ENCODE measurements at places on chromosomes 13 and 19.

- no peak for DNase-seq
Observed at GRCh38 chr19:17352608-17353280, 15.4 kb downstream of the GTPBP3 start.

- DNase-seq: no peak
Observed at GRCh38 chr19:5122671-5123409, 153.9 kb downstream of the KDM4B start.

DNA sequence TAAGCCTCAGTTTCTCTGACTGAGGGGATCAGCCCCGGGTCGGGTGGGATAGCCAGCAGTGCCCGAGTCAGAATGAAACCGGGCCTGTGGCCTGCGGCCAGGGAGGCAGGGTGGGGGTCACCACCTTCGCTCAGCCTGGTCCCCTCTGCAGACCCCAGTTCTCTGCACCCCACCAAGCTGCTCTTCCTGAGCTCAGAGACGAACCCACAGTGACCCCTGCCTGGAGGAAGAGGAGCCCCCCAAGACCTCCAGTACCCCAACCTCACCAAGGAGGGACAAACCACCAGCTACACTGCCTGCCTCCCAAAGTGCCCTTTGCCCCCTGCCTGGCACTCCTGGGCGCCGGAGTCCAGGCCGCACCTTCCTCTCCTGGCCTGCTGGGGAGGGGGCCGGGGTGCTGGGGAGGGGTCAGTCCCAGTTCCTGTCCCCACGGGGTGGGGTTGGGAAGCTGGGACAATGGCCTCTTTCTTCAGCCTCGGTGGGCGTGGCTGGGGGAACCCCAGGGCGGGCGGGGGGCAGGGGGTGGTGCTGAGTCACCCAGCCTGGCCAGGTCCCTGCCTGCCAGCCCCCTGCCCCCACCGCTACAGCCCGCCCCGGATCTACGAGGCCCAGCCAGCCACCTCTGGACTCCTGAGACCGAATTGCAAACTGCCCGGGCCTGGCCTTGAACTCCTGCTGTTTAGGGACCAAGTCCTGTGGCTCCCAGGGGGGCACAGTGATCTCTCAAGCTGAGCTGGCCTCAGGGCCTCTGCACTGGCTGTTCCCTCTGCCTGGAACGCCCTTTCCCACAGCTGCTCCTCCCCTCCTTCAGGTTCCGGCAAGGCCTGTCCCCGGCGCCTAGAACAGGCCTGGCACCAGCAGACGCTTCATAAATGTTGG, 14.3 kb downstream of the ZBTB7A start:
- DNase-seq: no peak

DNA sequence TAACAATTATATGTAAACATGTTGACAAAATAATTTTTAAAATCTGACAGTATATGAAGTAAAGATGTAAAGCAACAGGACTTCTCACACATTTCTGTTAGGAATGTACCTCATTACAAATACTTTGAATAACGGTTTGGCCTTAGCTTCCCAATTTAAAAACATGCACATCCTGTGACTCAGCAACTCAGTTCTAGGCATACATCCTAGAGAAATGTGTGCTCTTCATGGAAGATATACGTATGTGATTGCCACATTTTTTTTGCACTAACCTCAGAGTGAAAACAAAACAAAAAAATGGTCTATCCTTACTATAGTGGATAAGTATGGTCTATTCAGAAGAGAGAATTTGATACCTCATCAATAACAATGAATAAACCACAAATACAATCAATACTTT, 314.6 kb downstream of the LIG4 start:
- no peak for DNase-seq

DNA sequence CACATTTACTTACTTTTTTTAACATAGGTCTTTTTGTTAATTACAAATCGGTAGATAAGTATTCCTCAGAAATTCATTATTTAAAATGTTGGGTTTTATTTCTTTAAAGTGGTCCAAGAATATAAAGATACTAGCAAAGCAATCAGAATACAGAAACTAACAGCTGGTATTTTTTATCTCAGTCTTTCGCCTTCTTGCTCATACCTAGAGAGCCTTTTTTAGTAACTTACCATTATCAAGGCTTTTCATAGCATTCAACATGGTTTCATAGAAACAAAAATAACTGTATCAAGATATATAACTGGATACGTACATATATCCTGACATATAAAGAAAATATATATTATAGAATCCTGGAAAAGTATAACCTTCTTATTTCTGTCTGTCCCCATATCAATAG, 227.8 kb upstream of the MIR17HG start:
- no peak for DNase-seq

GRCh38 chr13:103386341-103386740, 320.1 kb upstream of the SLC10A2 start:
- DNase-seq: no peak

- DNase-seq: no peak
Observed at GRCh38 chr19:1510807-1511206, 2.0 kb downstream of the ADAMTSL5 start.

- DNase-seq: no peak
Observed at GRCh38 chr13:43493496-43494000, 293.2 kb downstream of the ENOX1 start.

- DNase-seq: no peak
Observed at GRCh38 chr13:84191139-84191538, 308.9 kb upstream of the SLITRK1 start.

DNA sequence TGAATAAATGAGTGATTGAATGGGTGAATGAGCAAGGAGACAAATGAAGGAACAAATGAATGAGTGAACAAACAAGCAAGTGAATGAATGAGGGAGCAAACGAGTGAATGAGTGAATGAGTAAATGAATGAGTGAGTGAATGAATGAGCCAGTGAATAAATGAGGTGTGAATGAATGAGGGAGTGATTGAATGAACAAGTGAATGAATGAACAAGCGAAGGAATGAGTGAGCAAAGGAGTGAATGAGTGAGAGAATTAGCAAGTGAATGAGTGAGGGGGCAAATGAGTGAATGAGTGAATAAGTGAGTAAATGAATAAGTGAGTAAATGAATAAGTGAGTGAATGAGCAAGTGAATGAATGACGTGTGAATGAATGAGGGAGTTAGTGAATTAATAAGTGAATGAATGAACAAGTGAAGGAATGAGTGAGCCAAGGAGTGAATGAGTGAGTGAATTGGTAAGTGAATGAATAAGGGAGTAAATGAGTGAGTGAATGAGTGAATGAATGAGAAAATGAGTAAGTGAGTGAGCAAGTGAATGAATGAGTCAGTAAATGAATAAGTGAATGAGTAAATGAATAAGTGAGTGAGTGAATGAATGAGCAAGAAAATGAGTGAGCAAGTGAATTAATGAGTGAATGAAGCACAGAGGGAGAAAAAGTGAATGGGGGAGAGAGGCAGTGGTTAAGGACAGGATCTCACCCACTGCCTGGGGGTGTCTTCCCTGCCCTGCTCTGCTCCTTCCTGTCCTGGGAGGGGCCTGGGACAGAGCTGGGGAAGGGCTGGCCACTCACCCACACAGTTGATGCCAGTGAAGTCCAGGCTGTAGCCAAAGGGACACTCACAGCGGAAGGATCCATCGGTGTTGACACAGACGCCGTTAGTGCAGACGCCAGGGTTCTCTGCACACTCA, 36.4 kb downstream of the CCL25 start:
- no peak for DNase-seq

GRCh38 chr13:40096357-40096901, 441.0 kb downstream of the COG6 start:
- no peak for DNase-seq

DNA sequence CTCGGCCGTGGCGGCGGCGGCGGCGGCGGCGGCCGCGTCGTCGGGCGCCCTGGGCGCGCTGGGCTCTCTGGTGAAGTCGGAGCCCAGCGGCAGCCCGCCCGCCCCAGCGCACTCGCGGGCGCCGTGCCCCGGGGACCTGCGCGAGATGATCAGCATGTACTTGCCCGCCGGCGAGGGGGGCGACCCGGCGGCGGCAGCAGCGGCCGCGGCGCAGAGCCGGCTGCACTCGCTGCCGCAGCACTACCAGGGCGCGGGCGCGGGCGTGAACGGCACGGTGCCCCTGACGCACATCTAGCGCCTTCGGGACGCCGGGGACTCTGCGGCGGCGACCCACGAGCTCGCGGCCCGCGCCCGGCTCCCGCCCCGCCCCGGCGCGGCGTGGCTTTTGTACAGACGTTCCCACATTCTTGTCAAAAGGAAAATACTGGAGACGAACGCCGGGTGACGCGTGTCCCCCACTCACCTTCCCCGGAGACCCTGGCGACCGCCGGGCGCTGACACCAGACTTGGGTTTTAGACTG, 1.7 kb downstream of the SOX1 start:
- no peak for DNase-seq

DNA sequence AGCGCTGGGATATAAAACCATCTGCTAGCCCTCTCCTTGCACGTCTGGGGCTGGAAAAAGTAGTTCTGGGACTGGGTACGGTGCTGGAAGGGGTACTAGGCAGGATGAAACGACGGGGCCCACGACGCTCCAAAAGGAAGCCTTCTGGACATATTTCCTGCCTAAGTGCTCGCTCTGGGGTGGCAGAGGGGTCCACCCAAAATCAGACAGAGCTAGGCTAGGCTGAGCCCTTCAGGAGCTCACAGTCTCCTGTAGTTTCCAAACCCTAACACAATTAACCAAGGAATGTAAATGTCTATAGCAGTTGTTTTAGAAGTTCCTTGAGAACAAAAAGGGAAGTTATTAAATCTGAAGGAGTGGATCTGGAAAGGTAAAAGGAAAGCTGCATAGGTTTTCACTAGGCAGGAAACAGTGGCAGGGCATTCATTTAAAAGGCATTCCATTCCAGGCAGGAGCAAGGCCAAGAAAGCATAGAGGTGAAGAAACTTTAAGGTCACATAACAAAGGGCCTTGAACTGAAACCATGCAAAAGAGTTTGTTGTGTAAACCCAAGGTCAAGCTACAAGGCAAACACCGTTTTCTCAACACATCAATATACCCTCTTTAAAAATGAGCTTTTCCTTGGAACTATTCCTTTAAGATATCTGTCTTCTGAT, 634 bp upstream of the DIAPH3 start:
- DNase-seq: no peak

DNA sequence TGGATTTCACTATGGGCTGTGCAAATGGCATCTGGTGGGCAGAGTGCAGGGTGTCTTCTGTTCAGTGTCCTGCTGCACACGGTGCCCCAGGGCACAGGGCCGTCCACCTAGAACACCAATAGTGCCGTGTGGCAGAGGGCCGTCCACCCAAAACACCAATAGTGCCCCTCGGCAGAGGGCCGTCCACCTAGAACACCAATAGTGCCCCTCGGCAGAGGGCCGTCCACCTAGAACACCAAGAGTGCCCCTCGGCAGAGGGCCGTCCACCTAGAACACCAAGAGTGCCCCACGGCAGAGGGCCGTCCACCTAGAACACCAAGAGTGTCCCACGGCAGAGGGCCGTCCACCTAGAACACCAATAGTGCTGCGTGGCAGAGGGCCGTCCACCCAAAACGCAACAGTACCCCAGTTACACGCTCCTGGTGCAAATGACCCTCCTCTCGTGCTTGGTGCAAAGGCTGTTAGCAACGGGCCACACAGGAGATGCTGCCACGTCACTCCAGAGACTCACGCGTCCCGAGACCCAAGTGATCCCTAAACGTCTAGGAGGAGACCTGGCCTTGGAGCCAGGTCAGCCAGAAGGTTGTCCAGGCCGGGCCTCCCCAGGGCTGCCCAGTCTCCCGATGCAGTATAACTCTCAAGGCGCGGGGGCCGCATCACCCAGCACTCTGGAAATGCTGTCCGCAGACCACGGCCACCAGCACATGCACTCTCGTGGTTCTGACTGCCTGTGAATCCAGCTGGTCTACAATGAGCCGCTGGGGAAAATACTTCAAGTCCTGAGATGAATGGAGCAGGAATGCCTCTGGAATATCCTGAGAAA, 51.5 kb downstream of the RASA3 start:
- no peak for DNase-seq

GRCh38 chr13:29454931-29455481, 140.5 kb downstream of the SLC7A1 start:
- no peak for DNase-seq

DNA sequence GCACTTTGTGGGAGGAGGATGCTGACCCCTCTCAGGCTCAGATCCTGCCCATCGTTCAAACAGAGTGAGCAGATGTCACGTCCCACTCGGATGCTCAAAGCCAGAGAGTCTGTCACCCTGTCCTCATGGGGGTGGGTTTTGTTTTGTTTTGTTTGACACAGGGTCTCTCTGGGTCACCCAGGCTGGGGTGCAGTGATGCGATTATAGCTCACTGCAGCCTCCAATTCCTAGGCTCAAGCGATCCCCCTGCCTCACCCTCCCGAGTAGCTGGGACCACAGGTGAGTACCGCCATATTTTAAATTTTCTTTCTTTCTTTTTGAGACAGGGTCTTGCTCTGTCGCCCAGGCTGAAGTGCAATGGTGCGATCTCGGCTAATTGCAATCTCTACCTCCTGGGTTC, 4.0 kb downstream of the ADGRE2 start:
- no peak for DNase-seq

- no peak for DNase-seq
Observed at GRCh38 chr19:29489172-29489951, 36.4 kb upstream of the VSTM2B start.

DNA sequence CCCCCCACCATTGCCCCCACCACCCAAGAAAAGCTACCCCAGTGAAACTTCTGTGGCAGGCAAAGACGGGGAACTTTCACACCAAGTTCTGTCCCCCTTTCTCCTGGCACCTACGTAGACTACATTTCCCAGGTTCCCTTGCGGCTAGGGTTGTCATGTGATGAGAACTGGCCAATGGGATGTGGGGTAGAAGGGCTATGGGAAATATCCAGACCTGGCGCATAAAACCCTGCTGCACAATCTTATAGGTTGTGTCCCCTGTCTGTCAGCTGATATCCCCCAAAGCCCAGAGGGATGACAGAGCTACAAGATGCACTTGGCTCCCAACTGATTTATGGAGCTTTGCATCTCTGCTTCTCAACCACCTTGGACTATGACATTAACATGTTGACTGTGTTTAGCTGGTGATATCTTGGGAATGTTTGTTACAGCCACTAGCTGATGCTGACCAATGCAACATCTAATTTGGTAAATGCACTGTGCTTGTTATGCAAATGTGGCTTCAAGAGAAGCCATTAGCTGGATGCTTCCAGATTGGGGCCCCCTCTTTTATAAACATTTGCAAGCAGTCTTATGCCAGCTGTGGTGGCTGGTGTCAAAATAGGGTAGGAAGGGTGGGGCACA, 6.1 kb downstream of the SH2D3A start:
- no peak for DNase-seq
